ENCODE measurements at places on chromosomes 1 and 21.

DNA sequence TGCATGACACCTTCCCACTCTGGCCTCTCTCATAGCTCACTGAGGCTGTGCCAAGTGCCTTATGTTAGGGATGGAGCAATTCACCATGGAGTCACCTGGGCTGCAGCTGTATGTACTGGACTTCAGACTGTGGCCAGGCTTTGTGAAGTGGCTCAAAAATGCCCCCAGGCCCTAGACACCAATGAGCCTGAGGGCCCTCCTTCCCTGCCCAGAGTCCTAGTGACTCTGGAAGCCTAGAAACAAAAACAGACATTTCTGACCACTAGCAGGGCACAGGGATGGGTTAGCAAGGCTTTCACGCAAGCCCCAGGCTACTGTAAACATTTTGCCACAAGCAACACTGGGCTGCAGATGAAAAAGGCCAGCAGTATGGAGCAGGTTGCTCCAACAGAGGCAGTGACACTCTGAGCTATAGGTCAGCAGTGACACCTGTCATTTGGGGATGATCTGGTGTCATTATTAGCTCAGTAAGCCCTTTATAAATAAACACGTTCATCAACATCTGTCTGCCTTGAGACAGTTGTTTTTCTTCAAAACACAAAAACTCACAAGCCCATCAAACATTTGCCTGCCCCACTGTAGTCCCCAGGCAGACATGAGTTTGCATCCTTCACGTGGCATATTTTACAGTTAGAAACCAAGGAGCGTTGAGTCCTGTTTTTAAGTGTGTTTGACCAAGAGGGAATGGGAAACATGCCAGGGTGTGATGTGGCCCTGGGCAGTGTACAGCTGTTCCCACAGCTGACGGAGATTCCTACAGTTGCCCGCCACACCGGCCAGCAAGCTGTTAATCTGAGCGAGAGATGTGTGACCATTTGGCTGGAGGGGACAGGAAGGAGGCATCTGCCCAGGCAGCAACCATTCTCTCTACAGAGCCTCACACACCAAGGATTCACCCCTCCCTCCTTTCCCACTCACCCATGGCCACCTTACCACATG is 66.8 kb downstream of the KCNN3 start:
- DNase-seq, result no peak

DNA sequence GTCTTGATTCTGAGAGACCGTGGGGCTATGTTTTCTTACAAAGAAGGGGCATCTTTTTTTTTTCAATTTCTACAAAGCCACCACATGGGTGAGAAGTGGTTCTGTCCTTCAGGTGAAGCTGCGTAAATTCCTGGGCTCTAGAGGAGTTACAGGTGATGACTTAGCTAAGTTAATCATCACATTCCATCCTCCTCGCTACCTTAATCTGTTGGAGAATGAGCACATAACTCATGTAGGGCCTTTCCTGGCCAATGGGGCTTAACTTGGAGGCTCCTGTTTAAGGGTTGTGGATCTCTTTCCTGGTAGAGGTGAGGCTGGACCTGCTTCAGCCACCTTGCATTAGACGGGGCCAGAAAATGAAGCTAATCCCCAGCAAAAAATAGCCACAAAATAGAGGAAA is 19.9 kb downstream of the REG4 start:
- DNase-seq, result no peak

DNA sequence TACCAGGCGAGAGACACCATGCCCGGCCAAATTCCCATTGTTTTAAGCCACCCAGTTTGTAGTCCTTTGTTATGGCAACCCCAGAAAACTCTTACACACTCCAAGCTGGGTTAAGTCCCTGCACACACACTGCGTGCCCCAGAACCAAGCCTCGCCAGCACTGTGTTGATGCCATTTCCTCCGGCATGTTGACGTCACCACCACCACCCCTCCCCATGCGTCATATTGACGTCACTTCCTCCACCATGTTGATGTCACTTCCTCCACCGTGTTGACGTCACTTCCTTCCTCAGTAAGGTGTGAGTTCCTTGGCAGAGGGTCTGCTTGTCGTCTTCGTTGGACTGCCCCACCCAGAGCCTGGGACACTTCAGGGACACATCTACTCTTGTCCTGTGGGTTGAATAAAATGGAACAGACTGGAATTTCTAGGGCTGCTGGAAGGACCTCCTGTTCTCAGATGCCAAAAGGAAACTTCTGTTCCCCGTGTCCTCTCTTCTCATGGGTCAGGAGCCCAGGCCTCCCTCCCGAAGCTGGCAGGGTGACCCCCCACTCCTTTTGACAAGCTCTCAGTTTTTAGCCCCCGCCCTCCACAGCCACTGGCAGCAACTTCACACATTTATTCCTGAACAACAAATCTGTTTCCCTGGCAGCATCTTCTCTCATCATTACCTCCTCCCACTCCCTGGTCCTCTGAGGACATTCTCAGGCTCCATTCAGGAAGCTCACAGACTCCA is 643.3 kb downstream of the NPHP4 start:
- DNase-seq, result no peak

- no peak for DNase-seq
Measured at GRCh38 chr1:6445062-6445763, 20.6 kb downstream of the ESPN start.

- no peak for DNase-seq
Measured at GRCh38 chr1:177338376-177338775, 167.6 kb downstream of the BRINP2 start.

DNA sequence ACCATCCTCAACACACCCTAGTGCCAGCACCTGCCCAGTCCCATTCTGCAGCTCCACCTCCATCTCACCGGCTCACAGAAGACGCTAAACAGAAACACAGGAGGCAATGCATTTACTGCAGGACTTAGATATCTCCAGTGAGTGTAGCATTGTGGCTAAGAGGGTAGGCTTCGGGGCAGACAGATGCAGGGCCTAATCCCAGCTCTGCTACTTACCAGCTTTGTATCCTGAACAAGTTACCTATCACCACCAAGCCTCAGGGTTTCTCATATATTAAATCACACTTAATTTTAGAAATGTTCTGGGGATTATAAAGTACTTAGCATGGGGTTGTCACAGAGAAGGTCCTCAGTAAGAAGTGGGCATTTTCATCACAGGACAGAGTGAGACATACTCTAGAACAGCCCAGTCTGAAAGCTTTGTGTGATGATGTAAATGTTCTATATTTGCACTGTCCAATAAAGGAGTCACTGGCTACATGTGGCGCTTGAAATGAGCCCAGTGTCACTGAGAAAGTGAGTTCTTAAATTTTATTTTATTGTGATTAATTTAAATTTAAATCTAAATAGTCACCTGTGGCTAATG is 149.3 kb upstream of the C8B start:
- no peak for DNase-seq

- peak; percentile 40 for DNase-seq
Measured at GRCh38 chr1:154726896-154727753, 119.1 kb upstream of the ADAR start.

DNA sequence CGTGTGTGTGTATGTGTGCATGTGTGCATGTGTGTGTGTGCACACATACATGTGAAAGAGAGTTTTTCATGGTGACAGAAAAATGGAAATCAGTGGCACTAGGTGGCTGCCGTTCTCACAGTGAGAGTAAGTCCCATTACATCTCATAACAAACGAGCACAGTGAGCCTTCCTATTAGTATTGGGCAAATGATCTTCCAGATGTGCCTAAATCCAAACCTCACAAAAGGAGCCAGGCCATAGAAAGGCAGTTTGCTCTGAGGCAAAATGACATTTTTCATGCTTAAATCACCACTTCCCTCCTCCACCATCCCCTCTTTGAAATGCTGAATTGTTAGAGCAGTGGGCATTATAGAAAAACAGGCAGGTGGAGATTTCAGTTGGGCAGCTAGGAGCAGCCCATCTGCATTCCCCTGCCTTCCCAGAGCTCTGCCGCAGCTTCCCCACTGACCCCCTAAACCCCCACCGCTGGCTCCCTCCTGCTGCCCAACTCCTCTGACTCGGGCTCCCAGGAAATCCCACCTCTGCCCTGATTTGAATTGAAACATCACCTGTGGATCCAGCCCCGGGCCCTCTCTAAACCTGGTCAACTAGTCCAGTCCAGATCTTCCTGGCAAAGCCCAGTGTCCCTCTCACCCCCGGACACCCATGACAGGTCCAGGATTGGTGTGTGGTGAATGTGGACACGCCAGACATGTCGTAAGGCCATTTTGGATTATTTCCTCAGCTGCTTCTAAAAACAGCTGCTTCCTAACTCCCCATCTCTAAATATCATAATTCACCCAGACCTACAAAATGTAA is 190.5 kb downstream of the SEC16B start:
- DNase-seq, result no peak

- DNase-seq, result no peak
Measured at GRCh38 chr1:18354612-18355011, 126.1 kb upstream of the KLHDC7A start.

DNA sequence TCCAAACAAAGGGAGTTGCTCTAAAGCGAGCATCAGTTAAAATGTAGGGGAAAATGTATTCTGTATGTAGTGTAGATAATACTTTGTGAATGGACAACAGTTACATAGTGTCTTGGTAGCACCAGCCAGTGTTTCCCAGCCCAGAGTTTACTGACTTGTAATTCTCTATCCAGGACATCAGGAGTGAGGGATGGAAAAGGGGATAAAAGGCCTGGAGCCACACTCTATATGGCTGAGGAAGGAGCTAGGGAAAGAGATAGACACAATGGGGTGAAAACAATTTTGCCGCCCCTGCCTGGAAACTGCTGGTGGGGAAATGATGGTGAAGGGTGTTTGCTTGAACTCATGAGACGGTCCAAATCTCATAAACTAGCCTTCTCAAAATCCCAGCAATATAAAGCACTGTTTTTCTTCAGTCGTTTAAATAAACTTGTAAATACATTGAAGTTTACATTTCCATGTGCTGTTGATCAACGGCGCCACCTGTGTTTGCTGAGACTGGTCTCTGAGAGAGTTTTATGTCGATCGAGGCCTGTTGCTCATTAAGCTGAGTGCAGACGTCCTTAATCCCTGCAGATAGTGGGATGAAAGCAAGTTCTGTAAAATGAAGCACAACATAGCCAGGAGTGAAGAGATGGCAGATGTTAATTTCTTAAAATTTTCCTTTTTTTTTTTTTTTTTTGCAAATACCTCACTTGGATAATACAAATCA is 27.9 kb upstream of the AGO1 start:
- no peak for DNase-seq

DNA sequence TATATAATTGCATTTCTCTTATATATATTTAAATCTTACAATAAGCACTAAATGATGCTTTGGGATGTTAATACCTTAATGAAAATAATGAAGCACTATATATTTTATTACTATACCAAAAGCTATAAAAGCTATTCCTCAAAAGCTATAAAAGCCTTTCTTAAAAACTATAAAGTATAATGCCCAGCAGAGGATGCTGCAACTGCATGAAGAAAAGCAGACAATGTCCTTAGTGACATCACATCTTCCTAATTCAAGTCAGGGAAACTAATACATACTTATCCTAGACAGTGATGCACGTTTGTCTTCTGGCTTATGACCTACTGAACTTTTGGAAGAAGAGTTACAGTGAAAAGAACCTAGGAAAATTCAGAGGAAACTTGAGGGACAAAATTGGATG is 13.6 kb upstream of the C1orf185 start:
- DNase-seq, result no peak

DNA sequence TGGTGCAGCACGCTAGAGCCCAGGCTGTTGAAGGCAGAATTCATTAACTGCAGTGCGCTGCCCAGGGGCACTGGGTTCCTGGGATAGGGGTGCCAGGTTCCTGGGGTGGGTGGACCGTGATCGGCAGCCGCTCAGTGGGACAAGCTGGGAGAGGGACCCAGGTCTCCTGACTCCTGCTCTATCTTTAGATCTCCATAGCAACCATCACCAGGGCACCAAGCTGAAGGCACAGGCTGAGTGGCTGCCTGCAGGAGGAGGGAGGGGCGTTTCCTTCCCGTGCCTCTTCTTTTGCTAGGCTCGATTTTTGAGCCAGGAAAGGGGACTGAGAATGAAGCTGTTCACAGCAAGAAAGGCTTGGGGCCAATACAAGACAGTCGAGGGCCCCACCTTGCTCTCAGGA is 20.9 kb upstream of the CDCP2 start:
- DNase-seq, result peak; percentile 23

DNA sequence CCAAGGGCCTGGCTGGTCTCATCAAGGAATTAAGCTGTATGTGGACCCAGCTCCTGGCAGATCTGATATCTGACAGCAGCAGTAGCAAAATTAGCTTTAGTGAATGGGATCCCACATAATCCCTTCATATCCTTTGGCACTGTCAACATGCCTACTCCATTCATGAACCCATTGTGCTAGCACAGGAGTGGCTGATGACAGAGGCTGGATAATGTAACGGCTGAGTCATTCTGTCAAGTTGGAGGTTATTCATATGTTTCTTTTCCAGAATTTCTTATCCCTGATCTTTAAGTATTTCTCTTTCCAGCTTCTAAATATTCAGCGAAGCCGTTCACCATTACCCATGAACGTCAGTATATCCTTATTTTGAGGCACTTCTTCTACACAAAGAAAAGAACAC is 84.3 kb downstream of the EXTL2 start:
- DNase-seq, result no peak

GRCh38 chr1:86218859-86219258 is 62.3 kb upstream of the COL24A1 start:
- DNase-seq, result no peak

DNA sequence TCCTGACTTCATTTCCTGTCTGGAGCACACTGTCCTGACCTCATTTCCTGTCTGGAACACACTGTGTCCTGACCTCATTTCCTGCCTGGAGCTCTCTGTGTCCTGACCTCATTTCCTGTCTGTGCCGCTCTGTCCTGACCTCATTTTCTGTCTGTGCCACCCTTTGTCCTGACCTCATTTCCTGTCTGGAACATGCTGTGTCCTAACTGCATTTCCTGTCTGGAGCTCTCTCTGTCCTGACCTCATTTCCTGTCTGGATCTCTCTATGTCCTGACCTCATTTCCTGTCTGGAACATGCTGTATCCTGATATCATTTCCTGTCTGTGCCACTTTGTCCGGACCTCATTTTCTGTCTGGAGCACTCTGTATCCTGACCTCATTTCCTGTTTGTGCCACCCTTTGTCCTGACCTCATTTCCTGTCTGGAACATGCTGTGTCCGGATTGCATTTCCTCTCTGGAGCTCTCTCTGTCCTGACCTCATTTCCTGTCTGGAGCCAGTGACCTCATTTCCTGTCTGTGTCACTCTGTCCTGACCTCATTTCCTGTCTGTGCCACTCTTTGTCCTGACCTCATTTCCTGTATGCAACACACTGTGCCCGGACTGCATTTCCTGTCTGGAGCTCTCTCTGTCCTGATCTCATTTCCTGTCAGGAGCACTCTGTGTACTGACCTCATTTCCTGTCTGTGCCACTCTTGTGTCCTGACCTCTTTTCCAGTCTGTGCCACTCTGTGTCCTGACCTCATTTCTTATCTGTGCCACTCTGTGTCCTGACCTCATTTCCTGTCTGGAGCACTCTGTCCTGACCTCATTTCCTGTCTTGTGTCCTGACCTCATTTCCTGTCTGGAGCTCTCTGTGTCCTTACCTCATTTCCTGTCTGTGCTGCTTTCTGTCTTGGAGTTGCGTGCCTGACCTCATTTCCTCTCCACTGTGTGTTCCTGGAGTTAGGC is 27.6 kb downstream of the SKI start:
- no peak for DNase-seq

GRCh38 chr1:176205332-176205914 is 1.7 kb downstream of the COP1 start:
- DNase-seq, result no peak

GRCh38 chr1:97088391-97088790 is 366.8 kb downstream of the PTBP2 start:
- DNase-seq, result no peak
